Osteocyte (in vitro differentiated cells): ENCODE measurements at places on chromosomes 3 and 15. TPM values are rescaled to one million over a fixed set of nuclear protein-coding genes. Genes with fewer than 3 reads are reported as not detected.

Gene HLTF
- 29.2 and 34.6 TPM in 2 replicates for total RNA-seq

Gene PLXND1
- 316 and 358 TPM in 2 replicates for total RNA-seq

Gene CSTA
- total RNA-seq: not detected in 2 replicates

Gene FANCD2OS
- not detected in 2 replicates for total RNA-seq

Gene CHST13
- not detected in 2 replicates for total RNA-seq

Gene ETV5
- 58.4 and 63.6 TPM in 2 replicates for total RNA-seq

Gene COL7A1
- total RNA-seq: 16.6 and 18.9 TPM in 2 replicates

Gene TGM4
- 0.26 TPM in 1 of 2 replicates, not detected in the other for total RNA-seq

Gene CASR
- total RNA-seq: not detected in 2 replicates

Gene CAPN3
- 5.1 and 5.6 TPM in 2 replicates for total RNA-seq

Gene FOXB1
- not detected in 2 replicates for total RNA-seq
